ENCODE measurements at places on chromosomes 5 and 9. TPM values are rescaled to one million over a fixed set of nuclear protein-coding genes. Genes with fewer than 3 reads are reported as not detected.

Gene NEUROG1
- total RNA-seq: not detected

Gene TTC33
- total RNA-seq: 29.4 TPM

DNA sequence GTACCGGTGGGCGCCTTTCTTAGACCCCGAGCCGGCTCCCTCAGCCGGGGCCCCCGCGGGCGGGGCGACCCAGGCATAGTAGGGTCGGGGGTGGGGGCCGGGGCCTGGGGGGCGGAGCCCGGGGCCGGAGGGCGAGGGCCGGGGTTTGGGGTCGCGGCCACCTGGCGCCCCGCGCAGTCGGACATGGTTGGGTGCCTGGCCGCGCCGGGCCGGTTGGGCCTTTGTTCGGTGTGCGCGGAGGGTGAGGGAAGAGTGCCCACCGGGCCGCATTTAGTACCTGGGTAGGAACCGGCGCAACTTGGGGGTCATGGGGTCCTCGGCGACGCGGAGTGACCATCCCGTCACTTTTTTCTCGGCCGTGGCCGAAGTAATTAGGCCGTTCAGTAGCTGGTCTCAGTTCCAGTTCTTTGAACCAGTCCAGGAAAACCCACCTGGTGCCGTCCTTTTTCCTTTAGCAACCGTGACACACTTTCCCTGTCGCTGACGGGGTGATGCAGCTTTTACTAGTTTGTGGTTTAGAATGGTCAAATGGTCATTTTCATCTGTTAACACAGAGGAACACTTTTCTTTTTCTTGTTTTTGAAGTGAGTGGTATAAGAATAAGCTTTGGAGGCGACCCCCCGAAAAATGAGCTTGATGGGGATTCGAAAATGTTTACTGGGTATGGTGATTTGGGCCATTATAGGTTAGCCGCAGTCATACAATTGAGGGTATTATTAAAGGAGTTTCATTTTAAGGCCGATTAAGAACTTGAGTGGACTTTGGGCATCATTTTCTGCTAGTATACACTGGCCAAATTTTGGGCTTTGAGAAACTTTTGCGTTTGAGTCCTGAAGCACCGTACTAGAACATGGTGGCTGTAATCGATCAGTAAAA, 589 bp downstream of the CKS2 start:
- no peak for DNase-seq

Gene C9orf153
- total RNA-seq: 0.21 TPM

Gene IER5L
- 4.2 TPM for total RNA-seq

DNA sequence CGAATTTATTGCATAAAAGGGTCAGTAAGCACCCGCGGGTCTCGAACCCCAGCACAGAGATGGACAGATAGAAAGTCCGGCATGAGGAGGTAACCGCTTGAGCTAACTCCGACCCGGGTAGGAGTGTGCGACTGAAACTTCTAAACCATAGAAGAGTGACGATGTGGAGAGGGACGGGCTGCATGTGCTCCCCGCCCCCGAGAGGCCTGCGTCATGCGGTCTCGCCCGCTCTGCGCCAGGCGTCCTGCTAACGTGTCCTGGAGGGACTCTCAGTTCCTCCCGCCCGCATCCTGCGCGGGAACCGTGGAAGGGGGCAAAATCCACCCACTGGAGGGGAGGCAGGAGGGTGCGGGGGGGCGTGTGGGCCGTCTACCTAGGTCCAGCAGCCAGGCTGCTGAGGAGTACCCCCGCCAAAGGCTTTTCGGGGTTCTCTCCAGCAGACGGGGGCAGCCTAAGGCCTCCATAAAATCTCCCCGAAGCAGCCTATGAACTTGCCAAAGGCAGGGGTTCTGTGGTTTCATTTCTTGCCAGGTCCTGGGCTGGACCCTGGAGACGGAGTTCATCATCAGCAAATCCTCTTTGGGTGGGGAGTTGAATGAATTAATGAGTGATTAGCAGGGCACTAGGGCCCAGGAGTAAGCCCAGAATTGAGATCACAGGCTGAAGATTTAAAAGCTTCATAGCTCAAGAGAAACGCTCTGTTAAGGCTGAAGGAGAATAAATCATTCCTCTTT, 51.9 kb downstream of the TGFBI start:
- DNase-seq: peak; percentile 89

DNA sequence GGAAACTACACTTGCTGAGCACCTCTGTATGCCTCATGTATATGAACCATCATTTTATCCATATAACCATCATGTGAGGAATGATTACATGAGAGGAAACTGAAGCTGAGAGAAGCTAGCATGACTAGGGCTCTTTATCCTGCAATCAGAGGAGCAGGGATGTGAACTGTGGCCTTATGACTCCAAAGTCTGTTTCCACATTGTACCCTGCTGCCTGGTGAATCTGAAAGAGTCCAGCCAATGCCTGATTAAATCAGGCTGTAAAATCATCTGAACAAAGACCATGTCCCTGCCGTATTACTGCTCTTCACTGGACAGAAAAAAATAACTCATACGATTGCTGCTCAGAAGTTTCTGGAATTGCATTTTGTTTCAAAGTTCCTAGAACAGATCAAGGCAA, 67.0 kb downstream of the LPAR1 start:
- no peak for DNase-seq
